ENCODE measurements at places on chromosomes 3 and 15.

DNA sequence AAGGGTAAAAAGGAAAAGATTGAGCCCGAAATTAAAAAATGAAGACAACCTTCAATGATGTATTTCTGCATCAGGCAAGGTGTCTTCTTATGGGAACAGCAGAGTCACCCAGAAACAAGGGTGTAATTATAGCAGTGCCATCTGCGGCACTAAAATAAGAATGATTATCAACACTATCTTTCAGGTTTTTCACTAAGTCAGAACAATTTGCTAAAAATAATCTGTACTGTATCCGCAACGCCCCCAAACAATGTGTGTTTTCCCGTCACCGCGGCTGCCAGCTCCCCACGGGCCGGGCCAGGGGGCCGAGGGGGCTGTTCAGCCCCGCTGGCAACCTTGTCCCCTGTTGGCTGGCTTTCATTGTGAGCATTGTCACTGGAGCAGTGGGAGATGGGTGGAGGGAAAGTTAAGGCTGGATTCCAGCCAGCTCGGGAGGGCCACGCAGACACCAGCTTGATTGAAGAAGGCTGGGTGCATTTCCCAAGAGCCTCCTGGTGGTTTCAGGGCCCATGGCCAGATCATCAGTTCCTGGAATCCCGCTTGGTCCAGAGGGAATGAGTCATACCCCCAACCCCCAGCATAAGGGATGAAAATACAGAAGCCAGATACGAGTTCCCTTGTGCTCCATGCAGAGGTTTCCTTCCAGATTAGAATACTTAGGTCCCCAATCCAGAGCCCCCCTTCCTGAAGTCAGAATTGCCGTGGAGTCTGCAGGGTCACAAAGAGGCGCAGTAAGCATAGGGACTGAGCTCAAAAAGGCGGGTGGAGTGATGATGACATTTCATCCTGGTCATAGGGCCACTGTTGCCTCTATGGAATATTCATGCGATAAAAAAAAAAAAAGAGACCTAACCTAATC, 90.2 kb upstream of the KLF13 start:
- peak; percentile 96 for DNase-seq

GRCh38 chr3:25009665-25010064, 418.4 kb upstream of the RARB start:
- no peak for DNase-seq

GRCh38 chr15:83205725-83206324, 1.8 kb downstream of the HDGFL3 start:
- peak; percentile 3 for DNase-seq

DNA sequence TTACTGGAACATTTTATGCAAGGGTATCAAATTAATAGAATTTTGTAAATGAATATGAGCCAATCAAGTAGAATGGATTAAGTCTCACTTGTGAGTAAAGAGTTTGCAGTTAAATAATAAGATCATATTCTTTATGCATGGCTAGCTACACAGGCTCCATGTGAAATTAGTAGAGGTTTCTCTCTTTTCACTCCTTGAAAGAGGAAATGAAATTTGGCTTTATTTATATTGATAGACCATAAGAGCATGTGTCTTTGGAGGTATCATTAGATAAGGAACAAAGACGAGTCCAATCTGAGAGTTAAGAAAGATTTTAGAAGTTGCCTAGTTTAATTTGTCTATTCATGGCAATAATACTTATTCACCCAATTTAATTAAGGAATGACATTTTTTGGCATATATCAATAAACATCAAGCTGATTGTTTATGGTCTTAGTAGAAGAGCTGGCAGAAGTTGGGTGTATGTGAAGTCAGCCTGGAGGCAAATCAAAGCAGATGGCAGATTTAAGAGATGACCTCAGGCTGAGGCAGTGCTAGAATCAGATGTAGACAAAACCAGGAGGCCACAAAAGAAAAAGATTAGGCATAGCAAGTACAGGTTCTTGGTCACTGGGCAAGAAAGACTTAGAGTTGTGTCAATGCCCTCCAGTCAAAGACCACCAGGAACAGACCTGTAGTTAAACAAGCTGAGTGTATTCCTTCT, 406.5 kb upstream of the ARHGEF26 start:
- DNase-seq = no peak

GRCh38 chr15:55917881-55918296, 75.5 kb downstream of the NEDD4 start:
- DNase-seq = peak; percentile 43

DNA sequence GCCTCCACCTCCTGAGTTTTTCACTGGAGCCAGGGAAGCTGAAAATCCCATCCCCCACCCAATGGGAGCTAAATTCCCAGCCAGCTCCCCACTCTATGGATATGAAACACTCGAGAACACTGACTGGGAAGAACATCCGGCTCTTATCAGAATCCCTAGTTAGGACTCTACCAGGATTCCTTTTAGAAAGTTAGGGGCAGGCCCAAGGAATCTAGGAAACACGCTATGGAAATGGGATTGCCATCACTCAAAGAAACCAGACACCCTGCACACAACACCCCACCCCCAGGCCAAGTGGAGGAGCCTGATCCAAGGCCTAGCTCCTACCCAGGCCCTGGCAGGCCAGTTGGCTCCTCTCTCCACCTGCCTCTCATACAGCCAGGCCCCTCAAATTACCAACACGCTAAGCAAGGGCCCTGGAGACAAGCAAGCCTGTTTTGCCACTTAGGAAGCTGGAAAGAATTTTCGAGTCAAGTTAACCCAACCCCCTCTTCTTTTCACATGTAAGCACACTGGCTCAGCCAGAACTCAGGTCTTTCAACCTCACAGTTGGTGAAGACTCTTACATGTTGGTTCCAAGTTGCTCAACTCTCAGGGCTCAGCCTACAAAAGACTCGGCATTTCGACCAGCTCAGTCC, 75.5 kb downstream of the RBPMS2 start:
- DNase-seq = no peak

DNA sequence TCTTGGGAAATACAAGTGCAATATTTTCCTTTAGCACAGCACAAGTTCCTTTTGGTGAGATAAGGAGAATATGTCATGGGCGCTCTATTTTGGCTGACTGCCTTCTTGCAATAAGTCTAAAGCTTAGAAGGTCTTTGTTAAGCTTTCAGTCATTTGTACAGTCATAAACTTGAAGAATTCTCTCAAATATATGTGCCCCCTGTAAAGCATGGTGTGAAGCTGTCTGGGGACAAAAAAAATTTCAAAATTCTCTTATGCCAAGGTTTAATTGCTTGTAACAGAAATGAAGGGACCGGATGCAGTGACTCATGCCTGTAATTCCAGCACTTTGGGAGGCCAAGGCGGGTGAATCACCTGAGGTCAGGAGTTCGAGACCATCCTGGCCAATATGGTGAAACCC, 21.7 kb upstream of the ARID3B start:
- no peak for DNase-seq

GRCh38 chr15:99058421-99058870, 46.4 kb upstream of the SYNM start:
- no peak for DNase-seq

- DNase-seq = no peak
These were observed 180.2 kb downstream of the SLCO3A1 start for GRCh38 chr15:92033723-92034122.

DNA sequence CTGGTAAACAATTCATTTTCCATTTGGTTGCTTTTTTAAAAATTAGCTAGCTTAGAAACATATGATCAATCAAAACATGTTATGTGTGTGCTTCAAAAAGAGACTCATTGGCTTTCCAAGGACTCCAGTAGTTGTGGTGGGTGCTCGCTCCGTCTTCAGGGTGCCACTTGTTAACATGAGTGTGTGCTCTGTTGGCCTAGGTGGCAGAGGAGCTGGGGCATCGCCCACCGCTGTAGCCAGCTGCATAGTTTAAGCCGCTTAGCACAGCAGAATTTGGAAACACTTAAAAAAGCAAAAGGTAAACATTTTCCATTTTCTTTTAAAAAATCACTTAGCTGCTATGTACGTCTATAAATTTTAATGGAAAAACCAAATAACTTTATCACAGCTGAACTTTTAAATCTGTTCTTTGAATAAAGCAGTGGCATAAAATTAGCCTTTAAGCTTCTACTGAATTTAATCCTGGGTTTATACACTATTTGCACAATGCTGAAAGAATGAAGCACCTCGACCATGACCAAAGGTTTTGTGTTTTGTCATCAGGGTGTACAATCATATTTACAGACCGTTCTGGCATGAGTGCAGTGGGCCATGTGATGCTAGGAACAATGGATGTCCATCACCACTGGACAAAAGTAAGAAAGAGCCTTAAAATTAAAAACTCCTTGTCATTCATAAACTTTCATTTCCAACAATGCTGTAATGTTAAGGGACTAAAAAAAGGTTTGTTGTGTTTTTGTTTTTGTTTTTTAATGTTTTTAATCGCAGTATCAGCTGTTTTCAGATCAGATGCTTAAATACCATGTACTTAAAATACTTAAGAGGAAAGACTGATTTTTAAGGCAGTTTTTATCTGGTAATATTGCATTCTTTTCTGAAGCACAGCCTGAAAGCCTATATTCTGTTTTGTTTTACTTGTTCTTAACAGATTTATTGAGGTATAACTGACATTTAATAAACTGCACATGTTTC, 57.9 kb downstream of the TCAIM start:
- no peak for DNase-seq

GRCh38 chr3:55860049-55860721, 373.1 kb upstream of the WNT5A start:
- DNase-seq = no peak

- DNase-seq = no peak
These were observed 57.5 kb downstream of the MED12L start for GRCh38 chr3:151142929-151143328.

- DNase-seq = peak; percentile 25
These were observed 160.5 kb upstream of the CHRNA7 start for GRCh38 chr15:31869686-31870307.

GRCh38 chr3:23880703-23881339, 36.0 kb downstream of the NKIRAS1 start:
- DNase-seq = no peak

DNA sequence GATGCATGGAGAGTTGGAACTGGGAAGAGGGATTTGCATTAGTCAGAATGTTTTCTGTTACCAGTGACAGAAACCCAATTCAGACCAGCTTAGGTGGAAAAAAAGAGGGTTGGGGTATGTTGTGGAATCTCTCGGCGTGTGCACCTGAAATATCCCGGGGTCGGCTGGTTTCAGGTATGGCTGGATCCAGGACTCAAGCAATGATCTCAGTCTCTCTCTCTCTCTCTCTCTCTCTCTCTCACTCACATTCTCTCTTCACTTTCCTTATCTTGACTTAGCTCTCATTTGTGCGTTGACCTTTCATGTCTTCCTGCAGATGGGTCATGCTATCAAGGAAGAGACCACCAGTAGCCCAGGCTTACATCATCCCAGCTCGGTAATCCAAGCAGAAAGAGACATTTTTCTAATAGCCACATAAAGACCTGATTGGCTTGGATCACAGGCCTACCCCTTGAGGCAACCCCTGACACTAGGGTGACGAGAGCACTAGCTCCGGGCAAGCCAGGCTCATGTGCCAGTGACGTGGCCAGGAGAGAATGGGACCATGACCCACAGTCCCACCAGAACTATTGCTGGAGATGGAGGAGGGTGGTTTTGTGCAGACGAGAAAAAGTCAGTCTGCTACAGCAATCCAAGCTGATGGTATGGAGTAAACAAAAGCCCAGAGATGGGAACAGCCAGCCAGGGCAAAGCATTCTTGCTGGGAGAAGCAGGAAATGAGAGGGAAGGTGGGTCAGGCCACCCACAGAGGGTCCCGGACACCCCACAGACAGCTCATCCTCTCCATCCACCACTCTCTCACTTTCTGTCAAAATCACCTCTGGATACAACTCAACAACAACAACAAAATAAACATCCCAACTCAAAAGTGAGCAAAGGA, 91.7 kb downstream of the CHSY1 start:
- no peak for DNase-seq

GRCh38 chr3:12399226-12399625, 85.1 kb upstream of the TSEN2 start:
- no peak for DNase-seq

DNA sequence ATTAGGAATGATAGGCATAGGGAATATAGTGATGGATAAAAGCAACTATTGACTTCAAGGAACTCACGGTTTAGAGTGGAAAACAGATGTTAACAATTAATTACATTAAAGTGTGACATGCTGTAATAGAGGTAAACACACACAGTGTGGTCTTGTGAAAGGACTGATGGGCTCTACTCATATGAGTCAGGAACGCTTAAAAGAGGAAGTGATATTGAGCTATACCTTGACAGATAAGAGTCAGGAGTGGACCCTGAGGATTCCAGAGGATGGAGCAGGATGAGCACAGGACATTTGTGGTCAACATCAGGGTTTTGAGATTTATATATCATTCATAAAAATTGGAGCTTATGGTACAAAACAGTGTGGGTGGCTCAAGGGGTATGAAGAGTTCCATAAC, 11.0 kb downstream of the EXOG start:
- DNase-seq = no peak

DNA sequence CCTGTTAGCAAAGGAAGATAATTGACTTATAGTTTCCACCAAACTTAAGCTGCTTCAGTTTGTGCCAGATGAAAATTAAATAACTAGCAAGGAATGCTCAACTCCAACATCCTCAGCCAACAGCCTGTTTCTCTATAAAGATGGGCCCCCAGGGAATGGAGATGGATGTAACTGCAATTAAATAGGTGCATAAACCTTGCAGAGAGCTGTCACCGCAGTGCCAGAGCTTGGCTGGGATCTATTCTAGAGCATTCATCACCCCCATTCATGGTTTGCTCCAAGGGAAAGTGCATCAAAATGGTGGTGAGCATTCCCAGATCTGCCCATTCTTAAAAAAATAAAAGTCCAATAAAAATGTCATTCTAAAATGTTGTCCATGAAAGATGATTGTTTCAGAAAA, 19.7 kb upstream of the RORA start:
- no peak for DNase-seq

GRCh38 chr3:101039285-101039684, 46.1 kb upstream of the ABI3BP start:
- no peak for DNase-seq

DNA sequence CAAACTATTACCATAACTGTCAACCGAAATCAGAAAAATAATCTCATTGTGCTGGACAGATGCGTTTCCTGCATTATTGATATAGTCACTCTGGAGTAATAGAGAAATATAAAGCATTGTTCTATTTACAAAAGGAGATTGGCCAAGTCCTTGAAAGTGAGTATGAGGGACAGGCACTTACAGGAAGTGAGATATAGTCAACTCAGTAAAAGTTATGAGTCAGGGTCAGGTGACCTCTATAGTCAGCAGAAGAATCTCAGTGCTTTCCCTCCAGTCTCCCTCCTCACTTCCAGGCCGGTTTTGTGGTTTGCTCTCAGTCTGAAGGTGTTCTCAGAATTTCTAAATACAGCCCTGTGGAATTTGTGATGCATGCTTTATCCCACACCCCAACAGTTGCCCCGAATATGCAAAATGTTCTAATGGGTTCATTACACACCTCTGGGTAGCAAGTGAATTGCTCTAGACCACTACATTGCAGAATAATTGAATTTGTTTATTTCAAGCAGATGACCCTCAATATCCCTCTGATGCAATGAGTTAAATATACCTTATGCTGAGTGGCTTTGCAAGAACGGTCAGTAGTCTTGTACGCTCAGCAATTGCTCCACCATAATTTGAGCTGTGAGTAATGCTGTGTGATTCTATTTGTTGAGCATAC, 787.7 kb downstream of the MCTP2 start:
- DNase-seq = peak; percentile 35

- DNase-seq = no peak
These were observed 20.6 kb upstream of the FBLN2 start for GRCh38 chr3:13528217-13528867.

GRCh38 chr3:32076566-32076965, 29.9 kb upstream of the GPD1L start:
- no peak for DNase-seq

Data from suppressor macrophage treated with lipopolysaccharide for 1 hour (primary cell).